ENCODE measurements at places on chromosomes 11 and 22. TPM values are rescaled to one million over a fixed set of nuclear protein-coding genes. Genes with fewer than 3 reads are reported as not detected.

Gene PHF21B
- total RNA-seq: 1.3 TPM

DNA sequence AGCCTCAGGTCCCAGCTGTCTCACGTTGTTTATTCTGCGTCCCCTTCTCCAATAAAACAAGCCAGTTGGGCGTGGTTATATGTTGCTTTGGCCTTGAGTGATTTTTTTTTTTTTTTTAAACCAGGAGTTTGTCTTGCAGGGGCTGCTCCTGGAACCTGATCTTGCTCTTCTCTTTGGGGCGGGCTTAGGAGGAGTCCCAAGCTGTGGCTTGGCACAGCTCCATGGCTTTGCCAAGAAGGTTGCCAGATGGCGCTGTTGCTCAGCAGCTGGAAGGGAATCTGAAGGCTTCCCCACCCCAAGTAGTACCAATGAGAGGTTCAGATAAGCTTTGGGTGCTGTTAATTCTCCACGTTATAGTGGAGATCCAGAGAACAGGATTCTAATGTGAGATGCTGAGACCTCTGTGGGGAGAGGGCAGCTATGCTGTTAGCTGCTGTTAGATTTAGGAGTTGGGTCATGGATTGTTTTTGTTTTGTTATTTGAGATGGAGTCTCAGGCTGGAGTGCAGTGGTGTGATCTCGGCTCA lies 2.0 kb upstream of the FERMT3 start:
- H3K4me1 ChIP-seq: peaks cover 25% of the 10 kb centered on the region
- peak; percentile 85 for DNase-seq
- H3K4me3 ChIP-seq: no peak overlapping the region

DNA sequence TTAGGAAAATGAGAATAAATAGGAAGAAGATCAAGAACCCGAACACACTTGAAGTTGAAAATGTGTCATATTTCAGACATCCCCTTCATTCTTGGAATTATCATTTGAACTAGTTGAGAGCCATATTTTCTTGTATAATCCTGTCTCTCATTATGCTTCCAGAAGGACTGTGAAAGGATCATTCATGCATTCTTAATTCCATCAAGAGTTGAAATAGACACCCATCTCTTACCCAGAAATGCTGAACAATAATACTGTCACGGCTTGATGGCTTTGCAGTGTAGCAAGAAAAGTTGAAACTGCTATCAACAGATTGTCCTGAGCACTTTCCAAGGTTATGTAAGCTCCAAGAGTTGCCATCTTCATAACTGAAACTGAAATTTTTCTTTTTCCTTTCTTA lies 79.7 kb downstream of the ARHGAP42 start:
- no peak overlapping the region for H3K4me3 ChIP-seq
- H3K27ac ChIP-seq: no peak overlapping the region
- DNase-seq: no peak
- H3K27me3 ChIP-seq: no peaks in the 10 kb centered on the region
- no peaks in the 10 kb centered on the region for H3K36me3 ChIP-seq
- no peaks in the 10 kb centered on the region for H3K4me1 ChIP-seq

GRCh38 chr22:38611559-38611958 lies 41.6 kb upstream of the DMC1 start:
- no peaks in the 10 kb centered on the region for H3K27me3 ChIP-seq
- H3K4me3 ChIP-seq: no peak overlapping the region

DNA sequence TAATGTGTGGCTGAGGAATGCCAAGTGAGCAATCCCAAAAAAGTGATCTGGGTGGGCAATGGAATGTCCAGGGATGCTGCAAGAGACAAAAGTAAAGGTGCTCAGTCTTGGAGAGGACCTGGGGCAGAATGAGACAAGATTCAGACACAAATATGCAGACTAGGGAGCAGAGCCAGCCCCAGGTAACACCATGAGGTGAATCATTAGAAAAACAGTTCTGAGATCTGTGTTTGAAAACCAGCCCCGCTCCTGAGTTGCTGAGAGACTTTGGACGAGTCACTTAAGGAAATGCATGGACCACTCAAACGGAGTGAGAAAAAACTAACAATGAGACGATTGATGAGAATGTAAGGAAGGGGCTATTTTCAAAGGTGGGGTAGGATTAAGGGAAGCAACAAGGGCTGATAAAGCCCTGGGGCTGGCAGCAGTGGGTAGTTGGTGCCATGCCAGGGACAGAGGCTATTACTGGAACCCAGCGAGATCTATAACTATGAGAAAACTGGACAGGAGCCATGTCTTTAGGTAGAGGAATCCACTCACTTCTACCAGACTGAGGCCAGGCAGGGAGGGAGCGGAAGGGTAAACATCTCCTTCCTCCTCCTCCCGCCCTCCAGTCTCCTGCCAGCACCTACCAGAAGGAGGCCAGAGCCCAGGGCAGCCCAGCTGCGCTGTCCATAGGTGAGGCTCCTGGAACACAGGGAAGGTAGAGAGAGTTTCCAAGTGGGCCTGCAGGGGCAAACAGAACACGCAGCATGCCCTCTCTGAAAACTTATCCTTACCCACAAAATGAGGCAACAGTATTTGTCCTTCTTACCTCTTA lies 130.4 kb upstream of the TEAD1 start:
- no peak for DNase-seq
- H3K4me1 ChIP-seq: peaks cover 43% of the 10 kb centered on the region
- no peaks in the 10 kb centered on the region for H3K27me3 ChIP-seq
- no peaks in the 10 kb centered on the region for H3K36me3 ChIP-seq
- H3K27ac ChIP-seq: no peak overlapping the region

DNA sequence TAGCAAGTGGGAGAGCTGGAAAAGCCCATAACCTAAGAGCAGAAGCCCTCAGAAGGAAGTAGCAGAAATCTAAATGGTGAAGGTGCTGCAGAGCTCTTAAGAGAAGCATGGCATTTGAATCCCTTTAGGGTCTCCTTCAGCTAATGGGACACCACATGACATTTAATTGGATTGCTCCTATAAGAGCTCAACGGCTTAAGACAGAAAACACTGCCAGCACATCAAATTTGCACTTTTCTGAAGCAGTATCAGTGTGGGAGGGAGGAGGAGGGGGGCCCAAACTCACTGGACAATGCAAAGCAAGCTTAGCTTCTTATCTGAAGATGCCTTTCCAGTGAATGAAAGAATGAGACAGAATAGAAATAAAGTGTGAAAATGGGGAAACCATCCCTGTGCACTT lies 287.9 kb upstream of the MTNR1B start:
- H3K4me3 ChIP-seq: no peak overlapping the region
- H3K27me3 ChIP-seq: no peaks in the 10 kb centered on the region
- no peak overlapping the region for H3K27ac ChIP-seq
- no peak for DNase-seq
- H3K4me1 ChIP-seq: no peaks in the 10 kb centered on the region

- H3K27ac ChIP-seq: no peak overlapping the region
- H3K36me3 ChIP-seq: no peaks in the 10 kb centered on the region
- no peak overlapping the region for H3K4me3 ChIP-seq
- no peaks in the 10 kb centered on the region for H3K27me3 ChIP-seq
- no peaks in the 10 kb centered on the region for H3K4me1 ChIP-seq
Measured at GRCh38 chr11:97909614-97910399, 1110.9 kb upstream of the CNTN5 start.

GRCh38 chr11:15912291-15912690 lies 444.1 kb downstream of the SOX6 start:
- no peak for DNase-seq
- H3K4me3 ChIP-seq: no peak overlapping the region
- H3K27ac ChIP-seq: no peak overlapping the region
- H3K4me1 ChIP-seq: no peaks in the 10 kb centered on the region
- no peaks in the 10 kb centered on the region for H3K36me3 ChIP-seq

GRCh38 chr11:46523290-46523689 lies 70.5 kb downstream of the AMBRA1 start:
- H3K27me3 ChIP-seq: no peaks in the 10 kb centered on the region
- DNase-seq: no peak
- peaks cover 35% of the 10 kb centered on the region for H3K4me1 ChIP-seq
- H3K27ac ChIP-seq: no peak overlapping the region
- no peaks in the 10 kb centered on the region for H3K36me3 ChIP-seq
- no peak overlapping the region for H3K4me3 ChIP-seq

GRCh38 chr11:100849009-100849900 lies 162.2 kb downstream of the ARHGAP42 start:
- H3K4me1 ChIP-seq: peaks cover 19% of the 10 kb centered on the region
- no peaks in the 10 kb centered on the region for H3K36me3 ChIP-seq

DNA sequence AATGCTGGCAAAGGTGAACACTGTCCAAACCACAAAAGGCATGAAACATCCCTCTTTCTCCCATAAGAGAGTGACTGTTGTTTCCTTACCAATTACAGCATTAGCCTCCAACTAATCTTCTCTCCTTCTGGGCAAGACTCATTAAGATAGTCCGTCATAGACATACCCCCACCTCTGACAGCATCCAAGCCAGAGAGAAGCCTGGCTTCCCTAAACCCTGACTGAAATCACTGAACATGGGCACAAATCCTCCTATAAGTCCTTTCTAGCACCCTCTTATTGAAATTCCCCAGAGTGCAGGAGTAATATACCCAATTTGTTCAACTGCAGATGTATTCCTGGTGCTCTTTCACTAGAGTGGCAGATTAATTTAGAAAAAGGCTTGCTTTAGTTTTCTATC lies 1.7 kb upstream of the RNASEH2C start:
- H3K27ac ChIP-seq: no peak overlapping the region
- H3K36me3 ChIP-seq: peaks cover 34% of the 10 kb centered on the region
- H3K27me3 ChIP-seq: peaks cover 10% of the 10 kb centered on the region
- H3K4me1 ChIP-seq: peaks cover 26% of the 10 kb centered on the region

All from SJSA1 (cell line).